ENCODE measurements at places on chromosomes 2 and 18.

DNA sequence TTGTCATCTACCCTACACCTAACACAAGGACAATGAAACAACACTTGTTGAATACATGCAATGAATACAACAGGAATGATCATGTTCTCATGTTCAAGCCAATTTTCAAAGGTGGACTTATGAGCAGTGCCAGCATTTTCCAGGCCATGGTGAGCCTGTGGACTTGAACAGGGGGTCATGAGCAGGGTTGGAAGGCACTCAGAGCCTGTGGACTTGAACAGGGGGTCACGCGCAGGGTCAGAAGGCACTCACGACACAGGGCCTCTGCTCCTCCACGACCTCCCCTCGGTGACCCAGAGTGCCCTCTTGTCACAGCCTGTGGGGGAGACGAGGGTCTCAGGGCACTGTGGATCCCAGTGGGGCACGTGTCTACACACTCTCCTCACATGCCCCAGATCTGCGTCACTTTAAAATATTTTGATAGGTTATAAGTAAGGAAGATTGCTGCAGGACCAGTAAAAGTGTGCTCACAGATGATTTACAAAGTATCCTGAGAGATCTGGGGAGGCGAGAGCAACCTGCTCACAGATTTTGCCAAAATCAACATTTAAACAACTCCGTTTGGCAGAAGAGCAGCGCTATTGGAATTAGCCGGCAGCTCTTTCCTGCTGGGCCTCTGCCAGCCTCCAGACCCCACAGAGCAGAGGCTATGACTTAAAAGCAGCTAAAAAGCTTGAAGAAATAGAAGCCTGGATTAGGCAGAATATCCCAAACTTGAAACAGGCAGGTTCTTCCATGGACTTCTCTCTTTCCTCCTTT is 121.9 kb downstream of the TMEM18 start:
- DNase-seq, result no peak

- no peak for DNase-seq
These were observed 29.2 kb downstream of the MCFD2 start for GRCh38 chr2:46886268-46887027.

- DNase-seq, result peak; percentile 76
These were observed 408.1 kb downstream of the THSD7B start for GRCh38 chr2:137173463-137173862.

DNA sequence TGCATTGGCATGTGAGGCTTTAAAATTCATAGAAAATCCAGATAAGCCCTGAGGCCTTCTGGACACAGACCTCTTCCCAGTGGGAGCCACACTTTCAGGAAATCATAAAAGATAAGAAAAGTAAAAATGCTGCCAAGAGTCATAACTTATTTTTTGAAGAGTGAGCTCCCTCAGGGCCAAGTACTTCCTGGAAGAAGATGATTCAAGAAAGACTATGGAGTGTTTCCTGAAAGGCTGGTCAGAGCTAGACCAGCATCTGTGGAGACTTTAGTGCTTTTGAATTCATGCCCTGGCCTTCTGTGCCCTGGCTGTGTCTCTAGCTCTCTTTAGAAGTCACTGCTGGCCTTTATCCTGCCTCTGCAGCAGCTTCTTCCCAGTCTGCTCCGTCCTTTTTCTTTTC is 6.4 kb upstream of the XDH start:
- DNase-seq, result no peak

GRCh38 chr2:69559442-69560146 is 83.9 kb downstream of the AAK1 start:
- no peak for DNase-seq

DNA sequence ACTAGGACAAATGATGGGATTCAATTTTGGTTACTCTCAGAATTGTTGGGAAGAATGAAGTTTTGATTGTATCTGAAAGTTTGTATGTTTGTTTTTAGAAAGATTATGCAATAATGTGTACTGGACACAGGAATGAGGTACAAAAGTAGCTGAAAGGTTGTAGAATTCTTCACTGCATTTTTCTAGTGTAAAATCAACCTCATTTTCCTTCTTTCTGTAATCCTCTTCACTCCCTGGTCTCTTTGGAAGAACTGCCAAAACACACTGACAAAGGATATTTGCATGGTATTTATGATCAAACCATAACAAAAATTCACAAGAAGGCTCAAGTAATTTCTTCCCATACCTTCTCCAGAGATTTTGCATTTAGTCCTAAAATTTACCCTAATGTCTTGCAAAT is 110.7 kb downstream of the ZEB2 start:
- no peak for DNase-seq

DNA sequence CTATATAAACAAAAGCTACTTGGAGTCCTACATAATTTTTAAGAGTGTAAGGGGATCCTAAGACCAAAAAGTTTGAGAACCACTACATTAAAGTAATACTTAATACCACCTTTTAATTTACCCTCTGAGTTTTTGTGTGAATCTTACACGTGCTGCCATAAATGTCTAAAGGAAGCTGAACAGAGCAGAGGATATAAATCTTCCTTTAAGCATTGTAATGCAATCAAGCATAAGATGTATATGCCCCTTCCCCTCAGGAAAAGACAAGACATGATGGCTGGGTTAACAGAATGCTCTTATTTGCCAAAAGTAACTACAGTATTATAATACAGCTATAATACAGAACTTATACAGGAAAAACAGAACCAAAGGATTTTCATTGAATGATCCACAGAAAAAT is 2.9 kb downstream of the ESCO1 start:
- no peak for DNase-seq

- no peak for DNase-seq
These were observed 299.5 kb downstream of the ARHGAP15 start for GRCh38 chr2:143428700-143429099.

GRCh38 chr2:134189009-134189720 is 64.7 kb upstream of the MGAT5 start:
- DNase-seq, result no peak

- DNase-seq, result no peak
These were observed 102.6 kb downstream of the HDAC4 start for GRCh38 chr2:239298116-239298804.

- no peak for DNase-seq
These were observed 195.1 kb downstream of the RTP5 start for GRCh38 chr2:242064364-242065250.

DNA sequence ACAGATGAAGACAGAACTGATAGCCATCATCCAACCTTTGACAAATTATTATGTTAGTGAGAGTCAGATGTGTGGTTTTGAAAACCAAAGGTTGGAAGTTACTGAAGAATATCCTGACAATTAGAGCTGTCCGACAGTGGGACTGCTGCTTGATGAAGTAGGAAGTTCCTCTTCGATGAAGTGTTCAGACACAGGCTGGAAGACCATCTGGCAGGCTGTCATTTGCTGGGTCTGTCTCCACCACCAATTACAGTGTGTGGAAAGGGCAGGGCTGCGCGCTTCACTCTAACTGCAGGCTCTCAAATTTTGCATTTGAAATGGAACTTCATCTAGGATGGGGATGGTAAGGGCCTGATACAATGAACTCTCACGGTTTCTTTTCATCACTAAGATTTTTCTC is 313.8 kb downstream of the PIK3C3 start:
- no peak for DNase-seq

- no peak for DNase-seq
These were observed 100.3 kb downstream of the IRS1 start for GRCh38 chr2:226699321-226699720.

DNA sequence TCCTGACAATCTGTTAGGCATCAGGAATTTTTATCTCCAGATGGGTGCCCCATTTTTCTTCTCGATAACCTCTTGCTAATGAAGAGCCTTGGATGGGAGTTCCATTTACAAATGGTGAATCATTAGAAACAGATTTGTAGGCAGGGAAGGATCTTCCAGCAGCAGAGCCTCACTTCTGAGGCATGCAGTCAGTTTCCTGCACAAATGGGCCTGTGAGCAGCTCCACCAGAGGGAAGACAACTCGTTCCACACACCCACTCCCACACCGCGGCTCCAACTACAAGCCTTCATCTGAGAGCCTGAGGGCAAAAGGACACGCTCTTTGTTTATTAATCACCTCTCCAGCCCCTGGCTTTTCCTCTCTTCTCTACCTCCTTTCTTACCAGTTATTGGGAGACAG is 108.5 kb downstream of the CTAGE1 start:
- no peak for DNase-seq

DNA sequence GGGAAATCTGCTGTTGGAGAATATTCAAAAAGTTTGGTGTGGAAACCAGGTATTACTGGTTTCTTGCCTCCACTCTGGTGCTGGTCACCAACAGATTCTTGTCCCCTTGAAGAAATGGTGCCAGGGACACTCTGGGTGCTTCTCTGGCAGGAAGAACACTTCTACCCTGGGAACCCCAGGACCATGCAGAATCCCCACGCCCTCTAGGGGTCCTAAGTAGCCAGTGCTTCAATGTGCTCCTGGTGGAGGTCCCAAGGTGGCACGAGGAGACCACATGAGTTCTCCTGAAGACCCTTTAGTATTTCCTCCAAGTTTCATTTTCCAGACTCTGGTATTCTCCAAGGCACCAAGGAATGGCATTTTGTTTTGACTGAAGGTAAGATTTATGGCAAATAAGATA is 380.6 kb downstream of the TSN start:
- no peak for DNase-seq

All from fibroblast of skin of left quadriceps (primary cell).